ENCODE measurements at places on chromosomes 16 and 17.

GRCh38 chr17:10556301-10557005 is 7.0 kb upstream of the MYH2 start:
- DNase-seq = no peak

GRCh38 chr17:44448412-44448811 is 54.8 kb downstream of the GPATCH8 start:
- no peak for DNase-seq

GRCh38 chr17:10041287-10041612 is 136.2 kb upstream of the RCVRN start:
- DNase-seq = no peak

DNA sequence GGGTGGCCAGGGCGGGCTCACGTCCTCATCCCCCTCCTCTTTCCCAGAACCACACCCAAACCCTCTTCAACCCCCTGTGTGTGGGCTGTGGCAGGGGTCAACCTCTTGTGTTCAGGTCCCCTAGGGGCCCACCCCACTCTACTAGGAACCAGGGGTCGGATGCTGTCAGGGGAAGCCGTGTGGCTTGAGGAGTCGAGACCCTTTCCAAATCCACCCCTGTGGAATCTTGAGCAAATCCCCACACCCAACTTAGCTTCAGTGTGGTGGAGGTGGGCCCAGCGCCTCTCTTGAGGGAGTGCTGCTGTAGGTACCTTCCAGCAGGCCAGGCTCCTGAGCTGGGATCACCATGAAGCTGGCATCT is 121.5 kb downstream of the MRM1 start:
- no peak for DNase-seq

- no peak for DNase-seq
Observed at GRCh38 chr16:75019586-75019985, 20.8 kb downstream of the ZNRF1 start.

- DNase-seq = no peak
Observed at GRCh38 chr16:20372701-20373100, 20.2 kb upstream of the UMOD start.

- DNase-seq = no peak
Observed at GRCh38 chr17:75771334-75772281, 6.6 kb upstream of the GALK1 start.

DNA sequence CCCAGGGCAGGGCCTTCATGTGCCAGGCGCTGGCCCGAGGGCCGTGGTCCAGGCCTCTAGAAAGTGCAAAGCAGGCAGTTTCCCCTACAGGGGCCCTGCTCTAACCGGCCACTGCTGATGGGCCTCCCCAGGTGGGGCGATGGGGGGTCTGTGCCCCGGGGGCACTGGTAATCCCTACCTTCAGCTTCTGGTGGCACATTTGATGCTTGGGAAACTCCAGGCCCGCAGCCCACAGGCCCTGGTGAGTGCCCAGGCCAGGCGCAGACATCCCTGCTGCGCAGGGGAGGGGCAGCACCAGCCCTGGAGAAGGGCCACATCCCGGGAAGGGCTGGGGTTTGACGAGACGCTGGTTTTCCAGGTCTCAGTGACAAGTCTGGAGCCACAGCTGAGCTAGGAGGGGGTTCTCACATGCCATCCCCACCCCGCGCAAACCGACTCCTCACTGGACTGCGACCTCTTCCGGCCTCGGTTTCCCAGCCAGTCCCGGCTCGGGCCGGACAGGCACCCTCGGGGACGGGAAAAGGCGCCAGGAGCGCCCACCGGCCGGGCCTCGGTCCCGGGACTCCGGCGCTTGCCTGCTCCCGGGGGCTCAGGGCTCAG is 1.6 kb downstream of the DOC2B start:
- DNase-seq = no peak

DNA sequence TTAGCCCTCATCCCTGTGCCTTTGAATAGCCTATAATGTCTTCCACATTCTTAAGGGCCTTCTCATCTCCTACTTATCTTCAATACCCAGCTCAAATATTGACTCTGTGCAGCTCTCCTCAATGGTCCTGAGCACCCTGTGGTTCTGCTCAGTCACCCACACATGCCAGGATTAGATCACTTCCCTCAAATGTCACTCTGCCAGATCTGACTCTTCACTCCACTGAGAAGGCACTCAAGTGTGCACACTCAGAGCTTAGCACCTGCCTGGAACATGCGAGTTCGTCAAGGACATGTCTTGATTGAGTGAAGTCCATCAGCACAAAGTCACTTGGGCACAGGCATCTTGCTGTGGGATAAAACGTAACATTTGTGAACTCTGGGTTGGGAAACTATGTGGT is 404.8 kb downstream of the CDH13 start:
- DNase-seq = no peak

DNA sequence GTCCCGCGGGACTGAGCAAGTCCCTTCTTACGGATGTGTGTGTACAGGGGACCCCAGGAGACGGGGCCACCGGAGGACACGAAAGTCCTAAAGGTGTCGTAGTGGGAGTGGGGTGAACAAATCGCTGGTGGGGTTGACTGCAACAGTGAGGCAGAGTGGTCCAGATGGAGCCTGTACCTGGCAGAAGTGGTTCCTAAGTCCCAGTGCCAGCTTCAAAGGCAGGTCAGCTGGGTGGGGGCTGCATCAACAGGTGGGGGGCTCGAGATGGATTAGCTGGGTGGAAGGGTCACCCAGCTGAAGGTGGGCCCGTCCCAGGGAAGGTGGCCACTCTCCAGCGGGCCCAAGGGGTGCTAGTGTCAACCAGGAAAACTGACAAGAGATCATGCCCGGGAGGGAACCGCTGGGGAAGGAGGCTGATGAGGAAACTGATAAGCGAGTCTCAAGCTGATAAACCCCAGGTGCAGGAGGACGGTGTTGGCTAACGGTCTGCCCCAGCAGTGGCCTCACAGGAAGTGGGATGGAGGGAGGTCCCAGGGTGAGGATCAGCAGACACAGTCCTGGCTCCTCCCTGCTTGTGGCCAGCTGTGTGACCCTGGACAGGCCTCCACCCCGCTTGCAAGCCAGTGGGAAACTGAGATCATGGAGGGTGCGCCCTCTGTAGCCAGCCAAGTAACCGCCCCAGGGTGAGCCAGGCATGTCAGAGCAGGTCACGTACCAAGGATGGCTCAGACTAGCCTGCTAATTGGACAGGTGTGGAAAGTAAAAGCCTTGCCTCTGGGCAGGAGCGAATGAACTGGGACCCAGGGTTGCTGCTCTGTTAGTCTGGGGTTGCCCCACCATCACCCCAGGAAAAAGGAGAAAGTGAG is 1.0 kb downstream of the ORAI3 start:
- peak; percentile 48 for DNase-seq

- no peak for DNase-seq
Observed at GRCh38 chr17:42135151-42135550, 12.5 kb downstream of the HSPB9 start.

Measured in CD4-positive, alpha-beta T cell treated with Interleukin-4 for 1 hour (primary cell).